ENCODE measurements at places on chromosomes 6 and 20.

GRCh38 chr20:8589956-8590355 lies 457.9 kb downstream of the PLCB1 start:
- no peak for DNase-seq

- DNase-seq = no peak
Observed at GRCh38 chr6:43781941-43782704, 12.1 kb downstream of the VEGFA start.

DNA sequence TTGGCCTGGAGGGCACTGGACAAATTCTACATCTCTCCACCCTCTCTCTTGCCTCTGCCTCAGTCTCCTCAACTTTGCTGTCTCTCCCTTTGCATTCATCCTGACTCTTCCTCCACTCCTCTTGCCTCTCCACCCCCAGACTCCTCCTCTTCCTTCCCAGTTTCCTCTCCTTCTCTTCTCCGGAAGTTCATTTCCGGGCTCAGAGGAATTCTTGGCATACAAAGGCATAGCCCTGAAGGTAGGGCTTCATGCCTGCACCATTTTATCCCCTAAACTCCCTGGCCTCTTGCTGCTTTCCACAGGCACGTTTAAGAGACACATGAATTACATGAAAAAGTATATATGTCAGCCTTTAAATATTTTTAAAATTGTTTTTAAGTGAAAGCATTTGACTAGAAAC lies 10.6 kb downstream of the BFSP1 start:
- DNase-seq = no peak

DNA sequence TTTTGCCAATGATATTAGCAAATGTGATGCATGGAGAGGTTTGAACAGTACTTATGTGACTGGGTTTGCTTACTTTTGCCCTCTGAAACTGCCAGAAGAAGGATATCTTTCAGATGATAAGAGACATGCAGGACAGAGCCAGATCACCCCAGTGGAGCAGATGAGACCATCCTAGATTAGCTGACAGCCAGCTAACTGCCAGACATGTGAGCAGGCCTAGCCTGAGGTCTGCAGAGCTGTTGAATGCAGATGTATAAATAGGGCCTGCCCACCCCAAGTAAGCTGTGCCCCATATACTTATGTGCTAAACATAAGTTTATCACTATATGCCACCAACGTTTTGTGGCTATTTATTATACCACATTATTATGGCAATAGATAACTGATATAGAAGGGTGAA lies 5.9 kb downstream of the ZSCAN31 start:
- DNase-seq = no peak

- DNase-seq = no peak
Observed at GRCh38 chr6:167441715-167442206, 116.9 kb downstream of the TTLL2 start.

Measured in amniotic stem cell (primary cell).